NCI-H187 (cell line): ENCODE measurements at places on chromosomes 12 and 14.

DNA sequence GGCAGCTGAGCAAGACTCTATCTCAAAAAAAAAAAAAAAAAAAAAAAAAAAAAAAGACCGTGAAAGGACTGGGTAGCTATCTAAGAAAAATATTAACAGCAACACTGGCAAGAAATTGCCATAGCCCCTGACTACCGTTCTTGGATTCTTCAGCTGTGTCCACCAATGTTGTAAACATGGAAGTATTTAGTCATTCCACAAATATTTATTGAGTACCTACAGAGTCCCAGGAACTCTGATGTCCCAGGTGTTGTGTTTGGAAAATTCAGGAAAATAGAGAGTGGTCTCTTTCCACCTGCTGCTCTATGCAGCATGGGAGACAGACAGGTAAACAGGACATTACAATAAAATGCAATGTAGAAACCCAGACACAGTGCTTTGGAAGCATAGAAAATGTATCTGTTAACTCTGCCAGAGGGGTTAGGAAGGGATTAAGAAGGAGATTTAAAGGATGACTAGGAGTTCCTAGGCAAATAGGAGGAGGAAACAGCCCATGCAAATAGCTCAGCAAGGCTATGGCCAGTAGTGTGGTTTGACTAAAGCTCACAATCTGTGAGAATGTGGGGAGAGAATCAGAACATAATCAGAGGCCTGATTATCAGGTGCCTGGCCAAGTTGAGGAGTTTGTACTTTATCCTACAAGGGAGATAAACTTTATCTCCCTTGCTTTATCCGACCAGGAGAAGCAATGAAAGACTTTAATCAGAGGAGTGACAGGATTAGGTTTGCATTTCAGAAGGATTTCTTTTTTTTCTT, 2.1 kb upstream of the DLST start:
- no peak for DNase-seq

DNA sequence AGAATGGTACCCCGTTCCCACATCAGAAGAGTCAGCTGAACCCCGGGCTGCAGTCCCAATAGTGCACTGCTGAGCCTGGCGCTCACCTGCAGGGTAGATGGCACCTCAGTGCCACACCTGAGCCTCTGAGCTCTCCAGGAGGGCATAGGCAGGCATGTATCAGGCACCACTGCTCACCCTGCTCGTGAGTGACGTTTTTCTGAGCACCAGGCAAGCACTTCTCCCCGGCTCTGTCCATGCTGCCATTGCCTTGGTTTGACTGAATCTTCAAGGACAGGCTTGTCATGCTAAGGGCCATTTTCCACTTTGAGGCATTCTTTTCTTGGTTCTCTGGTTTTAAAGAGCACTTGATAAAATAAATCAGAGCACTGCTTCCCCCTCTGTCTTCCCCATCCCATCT, 161.6 kb upstream of the PRMT8 start:
- peak; percentile 45 for DNase-seq

- DNase-seq = no peak
Measured at GRCh38 chr12:19338405-19338804, 100.9 kb upstream of the AEBP2 start.

GRCh38 chr14:73208390-73208789, 28.9 kb upstream of the PAPLN start:
- DNase-seq = no peak

- no peak for DNase-seq
Measured at GRCh38 chr12:28415755-28416154, 225.5 kb downstream of the CCDC91 start.

DNA sequence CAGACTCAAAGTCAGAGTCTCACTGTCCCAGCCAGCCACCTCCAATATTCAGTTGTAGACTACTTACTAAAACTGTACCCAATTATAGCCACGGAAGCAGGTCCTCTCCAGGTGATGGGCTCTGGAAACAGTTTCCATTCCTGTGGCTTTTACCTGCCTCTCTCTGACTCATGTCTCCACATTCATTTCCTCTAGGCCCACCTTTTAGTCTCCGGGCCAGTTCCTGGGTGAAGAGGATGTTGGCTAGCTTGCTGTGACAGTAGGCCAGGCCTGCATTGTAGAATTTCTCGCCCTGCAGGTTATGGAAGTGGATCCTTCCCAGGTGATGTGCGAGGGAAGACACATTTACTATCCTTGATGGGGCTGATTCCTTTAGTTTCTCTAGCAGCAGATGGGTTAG, 5.6 kb downstream of the RDH11 start:
- no peak for DNase-seq

GRCh38 chr12:120846721-120847120, 57.4 kb downstream of the SPPL3 start:
- no peak for DNase-seq

GRCh38 chr12:43151441-43151981, 400.5 kb downstream of the ADAMTS20 start:
- DNase-seq = no peak
